NCI-H226 (cell line): ENCODE measurements at places on chromosomes 3 and 15.

GRCh38 chr3:123449997-123450604, 1.2 kb upstream of the ADCY5 start:
- no peak for DNase-seq

DNA sequence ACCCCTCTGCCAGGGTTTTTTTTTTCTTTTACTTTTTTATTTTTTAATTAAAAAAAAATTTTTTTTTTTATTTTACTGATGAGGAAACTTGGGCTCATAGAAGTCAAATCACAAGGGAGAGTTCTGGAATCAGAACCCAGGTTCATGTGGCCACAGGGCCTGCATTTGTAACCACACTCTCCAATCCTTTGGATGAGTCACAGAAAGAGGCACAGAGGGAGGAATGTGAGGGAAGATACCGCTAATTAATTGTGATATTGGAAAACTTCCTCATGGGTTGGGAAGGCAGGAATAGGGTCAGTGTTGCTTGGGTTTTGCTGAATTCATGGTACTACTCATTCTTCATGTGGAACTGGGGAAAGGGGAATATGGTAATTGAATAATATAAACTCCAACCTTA, 132.9 kb upstream of the SLC6A11 start:
- no peak for DNase-seq

DNA sequence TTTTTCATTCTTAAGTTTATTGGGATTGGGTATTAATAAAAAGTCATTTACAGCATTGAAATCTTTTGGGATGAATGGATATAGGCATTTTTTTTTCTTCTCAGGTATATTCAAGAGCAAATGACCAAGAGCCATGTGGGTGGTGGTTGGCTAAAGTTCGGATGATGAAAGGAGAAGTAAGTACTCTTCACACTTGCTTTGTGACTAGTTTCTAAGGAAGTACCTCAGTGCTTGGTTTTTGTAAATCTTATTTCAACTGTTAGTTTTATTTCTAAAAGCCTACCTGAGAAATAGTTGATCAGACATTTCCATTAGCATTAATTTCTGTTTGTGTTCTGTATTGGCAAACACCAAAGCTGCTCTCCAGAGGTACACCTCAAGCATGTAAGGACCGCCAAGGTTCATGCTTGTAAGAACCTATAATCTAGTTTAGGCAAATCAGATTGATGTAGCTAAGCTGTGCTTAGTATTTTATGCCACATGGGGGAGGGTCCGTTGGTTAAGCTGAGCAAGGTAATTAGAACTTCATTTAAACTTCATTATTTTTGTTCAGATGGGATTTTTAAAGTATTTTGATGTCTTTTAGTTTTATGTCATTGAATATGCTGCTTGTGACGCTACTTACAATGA, 35.4 kb downstream of the FXR1 start:
- no peak for DNase-seq

DNA sequence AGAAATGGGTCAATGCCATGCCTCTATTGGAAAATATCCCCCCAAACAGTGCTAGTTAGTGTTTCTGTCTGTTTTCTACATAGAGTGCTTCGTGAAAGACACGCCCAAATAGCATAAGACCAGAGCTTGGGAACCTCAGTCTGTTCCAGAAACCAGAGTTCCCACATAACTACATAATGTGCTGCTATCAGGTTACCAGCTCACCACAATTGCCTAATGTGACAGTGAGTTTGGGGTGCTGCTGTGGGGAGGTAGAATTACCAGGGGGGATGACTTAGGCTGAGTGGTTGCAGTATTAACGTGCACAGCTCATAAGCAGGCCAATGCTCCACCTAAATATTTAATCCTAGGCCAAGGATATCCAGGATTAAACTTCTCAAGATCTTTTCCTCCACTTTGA, 39.2 kb downstream of the DUT start:
- peak; percentile 70 for DNase-seq

- peak; percentile 18 for DNase-seq
Observed at GRCh38 chr3:179688850-179689249, 36.0 kb downstream of the USP13 start.

DNA sequence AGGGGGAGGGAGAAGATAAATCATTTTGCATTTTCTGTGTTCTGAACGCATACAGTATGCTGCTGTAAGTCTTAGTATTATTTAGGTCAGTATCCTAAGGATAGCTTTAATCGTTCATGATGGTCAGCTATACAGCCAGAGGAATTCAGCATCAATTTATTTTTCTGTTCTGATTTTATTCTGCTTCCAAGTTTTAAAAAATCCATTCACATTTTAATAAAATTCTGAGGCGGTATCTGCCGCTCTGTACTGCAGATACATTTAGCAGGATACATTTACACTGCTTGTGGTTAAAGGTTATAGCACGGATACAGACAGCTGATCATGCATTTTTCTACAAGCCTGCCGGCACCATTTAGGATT, 17.8 kb downstream of the ZBTB38 start:
- no peak for DNase-seq

DNA sequence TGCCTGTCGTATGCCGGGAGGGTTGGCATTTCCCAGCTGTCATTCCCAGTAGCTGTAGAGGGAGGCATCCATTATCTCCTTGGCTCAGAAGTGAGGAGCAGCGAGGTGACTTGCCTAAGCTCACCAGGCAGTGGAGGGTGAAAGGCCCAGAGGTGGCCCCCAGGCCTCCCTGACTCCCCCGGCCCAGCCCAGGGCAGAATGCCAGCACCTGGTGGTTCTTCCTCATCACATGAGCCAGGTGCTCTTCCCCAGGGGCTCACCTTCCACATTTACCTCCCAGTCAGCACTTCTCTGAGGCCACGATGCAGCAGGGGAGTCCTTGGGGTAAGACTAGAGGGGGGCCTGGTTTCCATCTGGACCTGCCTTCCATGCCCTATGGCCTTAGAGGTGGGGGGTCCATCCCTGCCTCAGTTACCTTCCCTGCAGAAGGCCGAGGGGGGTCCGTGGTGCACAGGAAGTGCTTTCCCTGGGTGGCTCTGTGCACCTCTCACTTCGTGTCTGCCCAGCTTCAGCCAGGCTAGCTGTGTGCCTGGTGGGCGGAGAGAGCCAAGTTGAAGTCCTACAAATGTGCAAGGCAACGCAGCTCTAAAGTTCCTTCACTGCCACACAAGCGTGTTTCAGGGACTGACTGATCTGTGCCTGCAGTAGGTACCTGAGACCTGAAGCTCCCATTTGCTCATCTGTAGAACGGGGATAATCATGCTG, 70.3 kb upstream of the PLXNA1 start:
- DNase-seq, result no peak

- peak; percentile 53 for DNase-seq
Observed at GRCh38 chr3:113441051-113441770, at the start of gene CFAP44. Gene CFAP44, minus strand, starts transcription at chr3:113441493. Its CDS starts 7,829 bp downstream, at chr3:113433664.

DNA sequence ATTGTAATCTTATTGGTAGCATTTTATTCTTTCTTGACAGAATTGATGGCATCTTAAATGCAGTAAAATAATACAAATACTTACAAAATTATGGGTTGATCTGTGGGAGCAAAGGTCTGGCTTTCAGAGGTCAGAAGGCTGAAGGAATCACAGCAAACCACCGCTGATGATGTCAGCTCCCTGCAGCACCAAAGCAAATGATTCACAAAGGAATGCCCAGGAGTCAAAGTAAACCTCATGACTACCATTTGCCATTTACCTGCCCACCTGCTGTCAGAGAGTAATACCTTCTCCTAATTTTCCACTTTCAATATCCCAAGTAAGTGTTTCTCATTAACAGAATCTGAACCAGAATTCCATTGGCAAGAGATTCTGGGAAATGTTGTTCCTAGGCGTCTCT, 46.1 kb downstream of the CPA3 start:
- DNase-seq, result peak; percentile 58

DNA sequence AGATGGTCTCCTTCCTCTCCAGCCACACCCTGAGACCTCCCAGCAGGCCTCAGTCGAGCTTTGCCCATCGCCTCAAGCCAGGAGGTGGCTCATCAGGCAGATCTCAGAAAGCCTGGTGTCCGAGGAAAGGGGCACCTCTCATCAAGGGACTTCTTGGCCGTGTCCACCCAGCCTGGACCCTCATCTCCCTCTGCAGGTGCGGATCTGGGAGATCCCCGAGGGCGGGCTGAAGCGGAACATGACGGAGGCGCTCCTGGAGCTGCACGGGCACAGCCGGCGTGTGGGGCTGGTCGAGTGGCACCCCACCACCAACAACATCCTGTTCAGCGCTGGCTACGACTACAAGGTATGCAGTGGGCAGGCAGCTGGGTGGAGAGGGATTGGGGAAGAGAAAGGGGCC, 110.2 kb downstream of the ANP32A start:
- no peak for DNase-seq

GRCh38 chr3:49878686-49879085, 9.0 kb upstream of the CAMKV start:
- DNase-seq, result no peak

- DNase-seq, result no peak
Observed at GRCh38 chr3:98778383-98778782, 15.2 kb downstream of the ST3GAL6 start.

- DNase-seq, result no peak
Observed at GRCh38 chr3:131503320-131503635, 507 bp upstream of the MRPL3 start.

GRCh38 chr15:69014454-69014853, at the start of gene NOX5:
Gene NOX5, plus strand, starts transcription at chr15:69014695. Its CDS starts 41 bp downstream, at chr15:69014736.
- DNase-seq, result peak; percentile 60

- DNase-seq, result no peak
Observed at GRCh38 chr3:46968783-46969428, 7.6 kb downstream of the CCDC12 start.

- DNase-seq, result peak; percentile 47
Observed at GRCh38 chr15:66566963-66567531, 1.2 kb upstream of the LCTL start.

DNA sequence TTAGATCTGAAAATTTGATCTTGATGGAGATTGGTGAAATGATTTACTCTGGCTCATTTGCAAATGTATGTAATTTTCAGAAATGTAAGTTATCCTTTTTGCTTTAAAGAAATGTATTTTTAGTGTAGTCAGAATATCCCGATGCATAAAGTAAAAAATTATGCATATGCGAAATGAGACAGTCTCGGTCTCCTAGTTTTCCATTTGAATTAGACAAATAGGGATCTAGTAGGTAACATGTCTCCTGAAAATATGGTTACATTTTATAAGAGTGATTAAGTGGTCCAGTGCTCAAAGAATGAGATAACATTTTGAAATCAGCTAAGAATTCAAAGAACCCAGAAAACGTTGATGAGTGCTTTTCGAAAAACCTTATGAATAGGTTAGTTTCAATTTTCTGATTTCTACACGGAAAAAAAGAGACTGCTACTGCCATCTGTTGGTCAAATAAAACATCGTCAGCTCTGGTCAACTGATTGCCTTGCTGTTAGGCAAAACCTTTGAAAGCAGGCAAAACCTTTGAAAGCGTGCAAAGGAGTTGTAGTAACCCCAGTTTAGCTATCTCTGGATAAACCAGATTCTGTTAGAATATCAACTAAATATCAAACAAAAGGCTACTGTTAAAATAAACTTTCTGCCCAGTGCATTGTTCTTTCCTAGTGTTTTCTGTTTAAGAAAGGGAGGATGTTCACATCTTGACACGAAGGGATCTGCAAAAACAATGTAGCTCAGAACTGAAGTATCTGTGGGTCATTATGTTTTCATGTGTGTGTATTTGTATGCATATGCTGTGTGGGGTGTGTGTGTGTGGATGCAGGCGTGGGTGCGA, 59.3 kb upstream of the CHMP2B start:
- peak; percentile 30 for DNase-seq

DNA sequence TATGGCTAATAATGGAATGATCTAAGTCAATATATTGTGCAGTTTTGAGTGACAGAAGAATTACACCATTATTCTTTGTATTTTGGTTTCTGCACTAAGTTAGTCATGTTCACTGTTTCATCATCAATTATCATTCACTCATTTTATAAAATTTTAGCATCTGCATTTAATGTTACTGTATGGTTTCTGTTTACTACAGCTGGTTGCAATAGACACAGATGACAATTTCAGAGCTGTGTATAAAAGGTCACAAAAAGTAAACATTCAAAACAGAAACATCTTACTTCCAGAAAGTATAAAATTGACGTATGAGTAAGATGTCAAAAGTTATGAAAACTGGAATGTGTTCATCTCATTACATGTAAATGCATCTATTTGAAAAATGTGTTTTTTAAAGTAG, 111.1 kb upstream of the GBE1 start:
- DNase-seq, result no peak

DNA sequence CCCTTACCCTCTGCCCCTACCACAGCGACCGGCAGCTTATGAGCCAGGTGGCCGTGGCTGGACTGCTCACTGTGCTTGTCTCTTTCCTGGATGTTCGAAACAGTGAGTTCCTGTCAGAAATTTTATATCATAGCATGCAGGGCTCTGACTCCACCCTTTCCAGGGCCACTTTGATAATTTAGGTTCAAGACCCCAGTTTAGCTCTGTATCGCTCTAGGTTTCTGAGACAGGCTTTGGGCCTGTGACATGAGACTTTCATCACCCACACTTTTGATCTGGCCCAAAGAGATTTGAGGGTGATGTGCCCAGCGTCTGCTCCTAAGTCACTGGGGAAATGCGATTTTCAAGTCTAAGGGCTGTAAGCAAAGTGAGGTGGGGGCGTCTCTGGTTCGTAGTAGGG, 6.5 kb upstream of the EIF4G1 start:
- no peak for DNase-seq

DNA sequence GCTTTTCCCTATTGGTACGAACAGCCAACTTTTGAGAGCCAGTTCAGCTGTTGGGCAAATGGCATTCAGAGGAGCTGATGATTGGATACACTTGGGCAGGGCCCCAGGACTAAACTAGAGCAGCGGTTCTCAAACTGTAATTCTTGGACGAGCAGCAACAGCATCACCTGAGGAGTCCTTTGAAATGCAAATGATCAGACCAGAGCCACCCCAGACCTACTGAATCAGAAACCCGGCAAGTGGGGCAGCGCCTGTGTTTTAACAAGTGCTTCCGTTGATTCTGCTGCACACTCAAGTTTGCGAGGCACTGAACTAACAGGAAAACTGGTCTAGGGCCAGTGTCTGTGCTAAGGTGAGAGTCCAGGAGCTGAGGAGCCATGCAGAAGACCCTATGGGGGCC, 239.7 kb downstream of the UACA start:
- no peak for DNase-seq
